ENCODE measurements at places on chromosomes 16 and 17.
A peak's percentile ranks its signal among the peaks of the same experiment; 100 is the strongest.

GRCh38 chr17:4553669-4554068, 1.5 kb downstream of the MYBBP1A start:
- DNase-seq: no peak

- DNase-seq: no peak
Measured at GRCh38 chr17:50848711-50849110, 13.3 kb downstream of the WFIKKN2 start.

DNA sequence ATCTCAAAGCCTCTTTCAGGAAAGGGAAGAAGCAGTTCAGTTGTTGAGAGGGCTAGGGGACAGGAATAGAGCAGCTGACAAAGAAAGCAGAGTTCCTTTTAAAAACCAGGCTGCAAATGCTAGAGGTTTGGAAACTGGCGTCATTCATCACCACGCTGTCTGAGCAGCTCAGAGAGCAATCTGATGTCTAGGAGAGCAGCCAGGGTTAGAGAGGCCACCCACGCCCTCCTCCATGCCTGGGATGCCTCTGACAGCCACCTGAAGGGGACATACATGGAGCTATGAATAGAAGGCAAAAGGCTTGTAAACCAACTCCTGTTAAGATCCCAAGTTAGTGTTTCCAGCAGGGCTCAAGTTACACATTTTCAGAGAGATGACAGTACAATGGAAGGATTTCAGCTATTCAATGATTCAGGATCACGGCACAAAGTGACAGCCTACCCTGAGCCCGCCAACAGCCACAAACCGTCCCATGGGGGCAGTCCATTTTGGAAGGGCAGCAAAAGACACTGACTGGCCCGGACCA, 12.4 kb downstream of the RAB5C start:
- DNase-seq: no peak

DNA sequence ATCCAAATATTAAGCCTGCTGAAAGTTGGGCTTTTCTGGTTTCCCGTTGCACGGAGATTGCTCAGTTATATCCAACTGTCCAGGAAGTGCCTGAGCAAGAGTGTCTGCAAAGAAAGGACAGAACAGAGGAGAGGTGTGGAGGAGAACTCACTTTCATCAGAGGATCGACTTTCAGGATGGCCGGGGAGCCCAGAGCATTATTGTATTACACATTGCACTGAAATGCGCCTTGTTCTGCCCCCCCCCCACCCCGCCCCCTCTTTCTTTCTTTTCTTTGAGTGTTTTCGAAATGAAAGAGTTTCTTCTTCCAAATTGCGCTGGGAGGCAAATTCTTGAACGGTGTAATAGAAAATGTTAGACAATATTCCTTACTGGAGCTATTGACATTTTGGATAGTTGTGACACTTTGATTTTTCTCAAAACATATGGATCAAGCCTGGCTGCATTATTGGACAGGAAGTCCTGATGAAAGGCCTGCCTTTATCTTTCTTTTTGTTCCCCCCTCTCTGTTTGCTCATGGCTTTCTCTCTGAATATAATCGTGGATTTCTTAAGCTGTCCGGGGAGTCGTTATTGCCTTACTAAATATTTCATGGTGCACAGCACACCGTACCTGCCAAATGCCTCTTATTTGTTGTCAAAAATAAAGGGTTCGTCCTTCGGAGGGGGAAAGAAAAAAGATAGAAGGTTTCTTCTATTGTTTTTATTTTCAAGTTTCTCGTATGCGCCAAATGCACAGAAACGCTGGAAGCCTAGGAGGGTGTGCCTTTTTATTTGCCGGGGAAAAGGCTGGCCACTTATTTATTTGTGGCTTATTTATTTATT, 110.8 kb downstream of the IRX3 start:
- no peak for DNase-seq

GRCh38 chr16:645852-646678, 3.1 kb upstream of the WDR90 start:
- DNase-seq: no peak

DNA sequence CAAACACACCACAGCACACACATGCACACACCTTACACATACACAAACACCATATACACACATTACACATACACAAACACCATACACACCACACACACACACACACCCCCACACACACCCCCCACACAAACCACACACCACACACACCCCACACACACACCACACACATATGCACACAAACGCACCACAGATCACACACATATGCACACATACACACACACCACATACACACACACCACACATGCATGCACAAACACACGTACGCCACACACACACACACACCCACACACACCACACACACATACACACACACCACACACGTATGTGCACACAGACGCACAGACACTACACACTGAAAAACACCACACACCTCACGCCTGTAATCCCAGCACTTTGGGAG, 166.0 kb downstream of the AHSP start:
- DNase-seq: no peak

GRCh38 chr17:48484850-48485249, 46.0 kb downstream of the HOXB1 start:
- no peak for DNase-seq

- DNase-seq: no peak
Measured at GRCh38 chr17:74605361-74605760, 13.3 kb upstream of the CD300LD start.

DNA sequence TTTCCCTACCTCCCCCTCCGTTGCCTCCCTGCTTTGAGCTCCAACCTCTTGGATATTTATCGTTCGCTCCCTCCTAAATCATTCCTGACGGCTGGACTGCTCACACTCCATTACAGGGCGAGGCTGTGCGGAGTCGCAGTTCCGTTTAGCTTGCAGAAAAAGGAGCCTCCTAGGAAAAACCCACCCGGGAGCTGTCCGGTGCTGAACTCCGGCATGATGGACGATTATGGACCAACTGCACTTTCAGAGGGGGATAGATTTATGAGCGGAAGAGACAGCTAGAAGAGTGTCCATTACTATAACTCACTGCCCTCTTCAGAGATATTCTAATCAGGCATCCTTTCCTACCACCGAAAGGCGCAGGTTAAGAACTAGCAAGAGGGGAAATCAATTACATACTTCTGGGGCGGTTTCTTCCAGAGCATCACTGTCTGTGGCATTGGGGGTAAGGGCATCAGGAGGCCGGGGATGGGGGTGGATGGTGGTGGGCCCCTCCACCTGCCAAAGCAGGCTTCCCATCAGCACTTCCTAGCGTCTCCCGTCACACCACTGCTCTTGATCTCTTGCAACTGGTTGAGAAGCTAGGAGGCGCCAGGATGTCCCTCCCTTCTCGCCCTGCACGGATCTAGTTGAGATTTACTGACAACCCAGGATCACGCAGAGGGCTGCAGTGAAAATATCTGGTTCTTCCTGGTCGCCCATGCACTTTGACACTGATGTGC, 251.2 kb downstream of the ENGASE start:
- peak; percentile 10 for DNase-seq

DNA sequence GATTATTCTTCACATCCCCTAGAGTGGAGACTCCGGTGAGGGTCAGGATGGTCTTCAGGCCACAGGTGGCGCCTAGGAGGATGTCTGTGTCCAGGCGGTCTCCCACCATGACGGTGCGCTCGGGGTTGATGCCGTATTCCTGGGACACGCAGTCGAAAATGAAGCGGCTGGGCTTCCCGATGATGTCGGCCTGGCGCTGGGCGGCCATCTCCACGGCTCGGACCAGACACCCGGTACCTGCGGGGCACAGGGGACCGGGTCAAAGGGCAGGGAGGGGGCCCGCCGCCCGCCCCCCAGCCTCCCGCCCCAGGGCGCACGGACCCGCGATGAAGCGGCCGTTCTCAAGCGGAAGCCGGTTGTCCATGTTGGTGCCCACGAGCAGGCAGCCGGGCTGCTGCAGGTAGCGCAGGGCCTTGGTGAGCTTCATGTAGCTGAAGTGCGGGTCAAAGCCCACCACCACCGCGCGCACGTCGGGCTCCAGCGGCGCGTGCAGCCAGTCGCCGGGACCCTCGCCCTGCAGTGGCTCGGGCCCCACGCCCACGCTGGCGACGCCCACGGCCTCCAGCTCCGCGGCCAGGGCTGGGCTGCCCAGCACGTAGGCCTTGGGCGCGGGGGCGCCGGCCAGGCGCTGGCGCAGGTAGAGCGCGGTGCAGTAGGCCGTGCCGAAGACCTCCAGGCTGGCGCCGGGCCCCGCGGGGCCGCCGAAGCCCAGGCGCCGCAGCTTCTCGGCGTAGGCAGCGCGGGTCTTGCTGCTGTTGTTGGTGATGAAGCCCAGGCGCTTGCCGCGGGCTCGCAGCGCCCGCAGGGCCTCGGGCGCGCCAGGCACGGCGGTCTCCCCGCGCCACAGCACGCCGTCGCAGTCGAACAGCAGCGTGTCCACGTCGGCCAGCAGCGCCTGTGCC, 572 bp downstream of the PGP start:
- DNase-seq: no peak

DNA sequence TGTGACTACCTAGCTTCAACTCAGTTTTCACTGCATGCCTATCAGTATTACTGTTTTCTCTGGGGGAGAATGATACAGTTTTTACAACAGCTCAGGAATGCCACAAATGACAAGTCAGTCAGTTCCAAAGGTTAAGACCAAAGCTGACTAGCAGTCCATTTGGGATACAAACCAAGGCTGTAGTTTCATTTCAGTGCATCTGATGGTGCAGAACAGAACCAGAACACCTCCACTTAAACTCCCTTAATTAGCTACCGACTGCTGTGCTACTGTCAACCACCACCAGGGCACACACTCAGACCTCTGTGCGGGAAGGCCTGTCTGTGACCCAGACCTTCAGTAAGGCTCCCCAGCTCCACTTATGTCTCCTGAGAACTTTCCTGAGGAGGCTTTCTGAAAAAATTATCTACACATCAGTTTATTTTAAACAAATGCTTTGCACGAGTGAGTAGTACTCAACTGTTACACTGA, 20.4 kb downstream of the NFE2L1 start:
- DNase-seq: no peak

- DNase-seq: no peak
Measured at GRCh38 chr16:61382435-61382834, 653.8 kb downstream of the CDH8 start.

DNA sequence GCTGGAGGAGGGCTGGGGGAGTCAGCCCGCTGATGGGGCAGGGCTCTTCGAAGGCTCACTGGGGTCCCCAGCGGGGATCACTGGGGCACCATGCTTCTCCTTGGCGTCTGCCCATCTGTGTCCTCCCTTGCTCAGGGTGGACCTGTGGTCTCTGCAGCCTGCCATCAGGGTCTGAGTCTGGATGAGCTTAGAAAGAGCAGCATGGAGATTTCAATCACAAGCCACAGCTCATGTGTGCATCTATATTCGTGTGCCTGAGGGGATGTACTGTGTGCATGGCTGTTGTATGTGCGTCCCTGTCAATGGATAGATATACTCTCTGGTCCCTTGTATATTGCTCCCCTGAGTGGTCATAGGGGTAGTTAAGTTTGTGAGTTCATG, 126.6 kb upstream of the SDK2 start:
- no peak for DNase-seq

GRCh38 chr17:48545539-48545938, 630 bp upstream of the HOXB2 start:
- DNase-seq: no peak

DNA sequence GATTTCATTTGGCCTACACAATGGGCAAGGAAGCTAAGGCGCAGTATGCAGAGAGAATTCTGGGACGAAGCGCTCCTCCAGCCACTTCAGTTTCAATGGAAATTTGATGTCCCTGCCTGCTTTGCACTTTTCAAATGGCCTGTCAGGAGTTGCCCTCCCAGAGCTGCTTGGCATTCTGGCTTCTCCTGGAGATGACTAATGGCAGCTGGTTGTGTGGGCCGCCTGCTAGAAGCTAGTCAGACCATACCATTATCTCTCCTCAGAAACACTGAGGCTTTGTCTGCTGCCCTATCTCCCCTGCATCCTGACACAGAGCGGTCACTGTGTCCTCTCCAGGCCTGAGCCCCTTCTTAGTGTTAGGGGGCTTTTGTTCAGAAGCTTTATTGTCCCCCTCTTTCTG, 180.1 kb downstream of the SPECC1 start:
- no peak for DNase-seq

GRCh38 chr16:354971-355461, 2.5 kb upstream of the AXIN1 start:
- no peak for DNase-seq

DNA sequence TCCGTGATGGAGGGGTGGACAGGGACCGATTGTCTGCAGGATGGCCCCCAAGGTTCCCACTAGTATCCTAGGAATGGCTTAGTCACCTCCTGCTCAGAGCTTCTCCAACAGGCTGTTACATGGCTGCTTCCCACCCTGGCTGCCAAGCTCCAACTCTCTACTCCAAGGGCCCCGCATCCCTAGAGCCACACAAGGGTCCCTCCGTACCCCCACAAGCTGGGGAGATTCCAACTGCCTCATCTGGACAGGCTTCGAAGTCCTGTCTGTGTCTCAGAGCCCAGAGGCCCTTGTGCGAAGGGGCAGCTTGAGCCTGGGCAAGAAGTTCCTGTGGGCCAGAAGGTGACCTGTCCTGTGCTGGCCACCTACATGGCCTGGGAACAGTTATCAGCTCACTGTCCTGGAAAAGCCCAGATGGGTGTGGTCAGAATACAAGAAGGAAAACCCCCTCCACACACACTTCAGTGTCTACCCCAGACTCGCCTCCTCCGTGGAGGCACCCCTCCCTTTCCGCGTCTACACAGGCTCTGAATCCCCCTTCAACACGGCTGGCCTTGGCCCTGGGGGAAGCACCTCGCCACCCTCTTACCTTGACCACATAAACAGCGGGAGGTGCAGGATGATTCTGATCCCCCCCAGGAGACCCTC, 586 bp downstream of the MEAK7 start:
- DNase-seq: no peak

DNA sequence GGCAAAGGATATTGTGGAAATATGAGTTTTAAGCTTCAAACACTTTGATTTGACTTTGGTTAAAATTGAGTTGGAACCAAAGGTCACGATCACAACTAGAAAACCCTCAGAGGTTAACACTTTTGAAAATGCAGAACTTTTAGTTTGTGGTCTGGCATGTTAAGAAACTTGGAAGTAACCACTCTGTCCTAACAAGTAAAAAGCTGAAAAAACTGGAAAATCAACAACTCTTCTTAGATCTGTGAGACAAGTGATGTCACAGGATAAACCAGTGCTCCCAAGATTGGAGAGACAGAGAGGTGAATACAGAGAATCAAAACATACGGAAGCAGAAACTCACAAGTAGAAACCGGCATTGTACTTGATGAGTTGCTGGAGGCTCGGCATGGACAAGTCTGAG, 17.4 kb downstream of the MFSD6L start:
- DNase-seq: no peak

GRCh38 chr17:63275318-63275970, 170.7 kb downstream of the CYB561 start:
- peak; percentile 52 for DNase-seq
